Erythroblast (primary cell): ENCODE measurements at places on chromosomes 3 and 15.

GRCh38 chr3:148975248-148975647 lies 16.1 kb upstream of the GYG1 start:
- DNase-seq, result no peak

DNA sequence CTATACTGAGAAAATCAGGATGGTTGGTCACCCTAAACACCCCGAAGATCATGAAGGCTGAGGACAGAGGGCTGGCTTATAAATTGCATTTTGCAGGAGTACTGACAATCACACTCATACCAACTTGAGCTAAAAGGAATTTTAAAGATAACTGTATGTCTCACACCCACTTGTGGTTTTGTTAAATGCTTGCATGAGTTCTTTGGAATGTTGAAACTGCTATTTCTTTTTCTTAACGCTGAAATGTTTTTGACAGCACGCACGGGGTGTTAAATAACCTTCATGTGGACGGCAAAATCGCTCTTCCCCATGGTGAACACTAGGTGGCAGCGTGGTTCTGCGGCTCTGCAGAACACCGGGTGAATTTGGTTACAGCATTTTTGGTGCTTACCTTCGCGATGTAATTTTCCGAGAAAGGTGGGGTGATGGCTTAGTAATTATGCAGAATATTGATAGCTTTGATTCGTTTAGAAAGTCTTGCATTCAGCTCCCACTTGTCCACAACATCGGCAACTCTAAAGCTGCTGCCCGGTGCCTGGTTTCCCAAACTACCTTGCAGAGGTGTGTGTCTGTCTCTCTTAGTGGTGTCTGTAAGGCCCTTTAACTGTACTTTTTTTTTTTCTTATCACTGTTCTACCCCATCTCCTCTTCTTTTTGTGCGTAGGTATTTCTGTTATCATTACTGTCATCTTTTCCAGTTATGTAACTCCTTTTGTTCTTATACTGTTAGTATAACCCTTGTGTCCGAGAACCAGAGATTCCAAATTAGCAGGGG lies 51.7 kb downstream of the ARNT2 start:
- DNase-seq, result peak; percentile 60

DNA sequence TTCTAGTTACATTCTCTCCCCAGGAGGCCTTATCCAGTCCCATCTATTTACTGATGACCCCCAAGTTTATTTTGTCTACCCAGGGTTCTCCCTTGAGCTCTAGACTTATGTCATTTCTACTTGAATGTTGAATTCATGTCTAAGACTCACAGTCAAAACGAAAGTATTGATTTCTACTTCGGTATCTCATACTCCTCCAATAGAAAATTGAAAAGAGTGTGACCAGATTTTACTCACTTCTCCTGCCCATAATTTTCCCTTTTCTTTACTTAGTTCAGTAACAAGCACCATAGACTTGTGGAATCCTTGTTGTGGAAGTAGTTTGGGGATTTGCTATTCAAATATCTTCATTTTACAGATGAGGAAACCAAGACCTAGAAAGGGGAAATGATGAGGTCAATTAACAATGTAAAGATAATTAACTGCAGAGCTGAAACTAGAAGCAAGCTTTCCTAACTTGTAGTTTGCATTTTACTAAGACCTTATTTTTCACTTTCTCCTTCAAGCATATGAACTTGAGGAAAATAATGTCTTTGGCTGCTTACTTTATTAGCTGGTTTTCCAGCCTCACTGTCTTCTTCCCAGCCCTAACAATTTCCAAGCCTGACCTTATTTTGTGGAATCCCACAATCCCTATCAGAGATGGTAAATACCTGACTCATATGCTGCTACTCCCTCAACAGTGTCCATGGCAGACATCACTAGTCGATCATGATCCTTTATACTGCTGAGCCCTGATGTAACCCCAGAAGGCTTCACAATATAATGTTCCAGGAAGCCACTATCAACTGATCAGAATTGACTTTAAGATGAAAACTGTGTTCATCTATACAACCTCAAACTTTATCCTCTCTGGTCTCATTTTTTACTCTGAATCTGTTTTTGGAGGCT lies 123.9 kb upstream of the AGBL1 start:
- no peak for DNase-seq

- no peak for DNase-seq
Measured at GRCh38 chr15:67835297-67836133, 4.3 kb downstream of the RNU6-1 start.

GRCh38 chr3:70256566-70256965 lies 55.9 kb downstream of the MDFIC2 start:
- DNase-seq, result no peak

DNA sequence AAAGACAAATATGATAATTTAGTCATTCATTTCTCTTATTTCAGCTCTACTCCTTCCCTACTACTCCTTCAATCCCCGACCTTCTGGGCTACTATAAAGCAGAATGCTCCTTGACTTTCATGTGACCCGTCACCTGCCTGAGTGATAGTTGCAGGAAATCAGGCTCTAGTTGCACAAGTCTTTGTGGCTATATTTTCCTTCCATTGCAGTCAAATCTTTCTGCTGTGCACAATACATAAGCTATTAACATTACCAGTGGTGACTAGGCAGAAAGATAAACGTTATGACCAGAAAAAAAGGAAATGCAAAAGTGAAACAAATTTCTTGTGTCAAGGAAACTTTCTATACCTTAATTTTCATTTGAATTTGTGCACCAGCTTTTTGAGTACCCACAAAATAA lies 2.3 kb downstream of the SUCNR1 start:
- DNase-seq, result peak; percentile 68

DNA sequence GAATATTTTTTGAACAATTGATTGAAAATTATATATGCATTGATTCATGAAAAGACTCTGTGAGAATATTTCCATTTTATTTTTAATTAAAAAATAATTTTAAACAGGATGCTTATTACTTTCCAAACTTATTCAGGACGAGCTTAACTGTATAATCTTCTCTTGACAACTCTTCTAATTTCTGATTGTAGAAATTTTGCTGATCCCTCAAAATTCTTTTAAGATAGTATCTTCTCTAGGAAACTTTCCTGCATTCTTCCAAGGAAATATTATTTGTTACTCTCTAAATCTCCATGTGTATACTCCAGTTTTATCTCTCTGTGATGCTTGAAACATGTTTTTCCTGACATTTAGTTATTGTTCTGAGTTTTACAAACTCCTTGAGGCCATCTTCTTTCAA lies 197.2 kb downstream of the BCHE start:
- no peak for DNase-seq

DNA sequence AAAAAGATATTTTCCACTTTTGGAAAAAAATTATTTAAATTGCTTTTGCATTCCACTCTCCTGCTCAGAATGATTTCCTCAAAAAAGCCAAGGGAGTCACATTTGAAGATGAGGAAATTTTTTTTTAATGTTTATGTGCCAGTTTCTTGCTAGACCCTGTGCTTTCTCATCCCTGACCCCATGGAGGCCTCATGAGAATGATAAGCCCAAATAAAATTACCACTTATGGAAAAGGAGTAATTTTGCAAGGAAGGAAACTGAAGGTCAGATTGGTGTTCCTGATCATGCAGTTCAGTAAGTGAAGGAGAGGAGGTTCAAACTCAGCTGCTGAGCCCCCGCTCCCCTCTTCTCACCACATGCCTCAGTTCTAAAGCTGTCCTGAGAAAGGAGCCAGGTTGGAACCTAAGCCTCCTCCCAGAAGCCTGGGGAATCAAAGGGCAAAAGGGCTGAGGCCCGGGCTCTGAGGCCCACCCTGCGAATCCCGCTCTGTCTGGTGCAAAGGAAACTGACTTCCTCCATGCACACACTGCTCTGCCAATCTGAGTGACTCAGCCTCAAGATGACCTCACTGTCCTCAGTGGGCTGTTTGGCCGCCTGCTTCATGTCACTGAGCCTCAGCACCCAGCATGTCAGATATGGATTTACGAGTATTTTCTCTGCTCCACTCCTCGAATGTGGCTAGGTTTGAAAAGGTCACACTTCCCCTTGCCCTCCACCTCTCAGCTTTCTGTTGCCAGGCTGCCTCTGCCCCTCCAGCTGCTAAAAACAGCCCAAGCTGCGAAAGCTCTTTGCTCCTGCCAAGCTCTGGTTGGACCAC lies 56.9 kb upstream of the FLNB start:
- DNase-seq, result peak; percentile 71

DNA sequence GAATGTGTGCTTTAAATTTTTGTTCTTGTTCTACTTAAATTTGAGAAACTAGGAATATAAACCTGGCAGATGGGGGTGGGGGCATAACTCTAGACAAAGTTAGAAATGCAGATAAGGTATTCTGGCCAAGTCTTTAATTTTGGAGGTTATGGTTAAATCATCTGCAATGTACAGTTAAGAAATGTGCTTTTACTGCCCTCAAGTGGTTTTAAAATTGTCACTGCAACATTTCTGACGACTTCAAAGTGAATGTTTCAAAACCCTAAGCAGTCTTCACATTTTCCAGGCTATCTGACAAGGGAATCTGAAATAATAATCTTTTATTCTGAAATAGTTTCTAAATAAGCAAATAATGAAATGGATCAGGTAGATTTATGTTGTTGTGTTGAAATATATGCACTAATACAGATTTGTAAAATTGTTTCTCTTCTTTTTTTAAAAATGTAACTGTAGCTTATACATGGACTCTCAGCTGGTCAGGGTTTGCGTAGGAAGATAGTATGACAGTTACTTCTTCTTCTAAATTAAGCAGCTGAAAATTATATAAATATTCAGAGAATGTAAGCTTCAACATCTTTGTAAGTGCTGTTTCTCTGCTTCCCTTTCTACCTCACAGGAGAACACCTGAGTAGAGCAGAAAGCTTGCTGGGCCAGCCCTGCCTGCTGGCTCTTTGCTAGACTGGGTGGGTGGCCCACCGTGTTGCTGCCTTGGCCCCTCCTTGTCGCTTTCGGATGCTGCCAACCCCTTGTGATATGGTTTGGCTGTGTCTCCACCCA lies 45.0 kb downstream of the SUCNR1 start:
- DNase-seq, result peak; percentile 72

GRCh38 chr3:22900296-22900695 lies 302.8 kb upstream of the UBE2E2 start:
- no peak for DNase-seq

DNA sequence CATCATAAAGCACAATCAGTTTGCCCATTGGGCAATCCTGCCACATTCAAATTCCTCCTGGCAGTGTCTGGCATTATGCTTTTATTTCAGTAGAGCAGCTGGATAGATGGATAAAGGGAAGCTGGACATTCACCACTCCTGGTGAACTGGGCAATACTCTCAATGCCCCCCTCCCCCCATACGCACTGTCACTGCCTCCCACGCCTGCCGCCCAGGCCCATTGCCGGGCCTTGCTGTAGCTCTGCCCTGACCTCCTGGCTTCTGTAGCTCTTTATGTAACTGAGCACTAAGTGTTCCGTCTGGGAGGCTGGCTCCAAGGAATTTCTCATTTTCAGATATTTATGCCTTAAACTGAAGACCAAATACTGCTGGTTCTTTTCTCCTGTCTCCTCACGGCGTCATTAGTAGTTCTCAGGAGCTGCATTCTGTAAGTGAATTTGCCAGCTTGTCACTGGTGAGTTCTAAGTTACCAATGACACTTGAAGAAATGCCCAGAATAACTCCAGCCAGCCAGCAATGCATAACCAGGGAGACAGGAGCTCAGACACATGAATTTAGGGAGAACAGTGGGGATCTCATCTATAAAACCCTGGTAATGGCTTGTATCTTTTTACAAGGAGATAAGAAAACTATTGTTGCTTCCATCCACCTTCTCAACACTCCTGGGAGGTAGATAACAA lies 25.5 kb upstream of the RASGRF1 start:
- DNase-seq, result no peak

DNA sequence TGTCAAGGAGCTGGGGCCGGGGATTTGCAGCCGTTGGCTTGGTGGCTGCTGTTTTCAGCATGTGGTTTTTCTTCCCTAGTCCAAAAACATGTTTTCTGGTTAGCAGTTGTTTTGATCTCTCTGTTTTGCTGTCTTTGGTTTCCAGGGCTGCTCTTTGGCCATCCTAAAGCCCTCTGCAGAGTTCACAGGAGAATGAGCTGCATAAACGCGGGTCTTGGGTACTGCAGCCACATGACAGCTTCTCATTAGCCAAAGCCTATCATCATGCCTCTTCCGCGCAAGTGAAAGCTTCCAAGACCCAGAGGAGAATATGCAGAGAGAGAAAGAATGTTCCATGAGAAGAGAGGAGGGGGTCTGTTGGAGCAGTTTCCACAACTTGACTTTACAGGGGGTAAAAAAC lies 138.5 kb downstream of the NTRK3 start:
- no peak for DNase-seq

GRCh38 chr3:136276049-136276755 lies 26.1 kb downstream of the PCCB start:
- DNase-seq, result peak; percentile 29

- DNase-seq, result no peak
Measured at GRCh38 chr3:124345845-124346244, 353.9 kb upstream of the ROPN1 start.

DNA sequence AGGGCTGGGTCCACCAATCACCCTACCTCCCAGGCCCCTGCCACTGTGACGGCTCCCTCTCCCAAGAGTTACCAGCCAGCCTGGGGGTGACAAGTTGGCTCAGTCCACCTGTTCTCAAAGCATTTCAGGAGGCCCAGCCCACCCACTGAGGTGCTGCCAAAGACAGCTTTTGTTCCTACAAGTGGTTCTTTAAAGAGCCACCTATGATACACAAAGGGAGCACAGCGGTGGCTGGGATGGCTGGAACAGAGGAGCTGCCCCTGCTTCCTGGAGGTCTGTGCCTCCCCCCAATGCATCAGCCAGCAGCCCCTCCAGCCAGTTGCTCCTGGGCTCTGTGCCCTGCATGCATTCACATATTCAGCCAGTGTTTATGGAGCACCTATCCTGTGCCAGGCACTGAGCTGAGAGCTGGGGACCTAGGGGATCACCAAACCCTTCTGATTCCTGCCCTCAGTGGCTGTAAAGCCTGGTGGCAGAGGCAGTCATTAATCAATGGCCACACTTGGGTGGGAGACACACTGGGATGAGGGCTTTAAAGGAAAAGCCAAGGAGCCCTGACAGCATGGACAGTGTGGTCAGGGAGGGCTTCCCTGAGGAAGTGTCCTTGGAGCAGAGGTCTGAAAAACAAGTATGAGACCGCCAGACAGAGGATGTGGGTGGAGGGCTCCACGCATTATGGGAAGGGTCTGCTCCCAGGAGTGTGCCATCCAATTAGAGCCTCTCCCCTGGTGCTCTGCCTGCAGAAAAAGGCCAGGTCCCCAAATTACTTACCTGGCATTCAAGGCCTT lies 107.1 kb upstream of the LINGO1 start:
- DNase-seq, result no peak
